ENCODE measurements at places on chromosomes 16 and 17.

GRCh38 chr17:43784068-43784467 is 3.8 kb downstream of the CFAP97D1 start:
- DNase-seq, result peak; percentile 38

DNA sequence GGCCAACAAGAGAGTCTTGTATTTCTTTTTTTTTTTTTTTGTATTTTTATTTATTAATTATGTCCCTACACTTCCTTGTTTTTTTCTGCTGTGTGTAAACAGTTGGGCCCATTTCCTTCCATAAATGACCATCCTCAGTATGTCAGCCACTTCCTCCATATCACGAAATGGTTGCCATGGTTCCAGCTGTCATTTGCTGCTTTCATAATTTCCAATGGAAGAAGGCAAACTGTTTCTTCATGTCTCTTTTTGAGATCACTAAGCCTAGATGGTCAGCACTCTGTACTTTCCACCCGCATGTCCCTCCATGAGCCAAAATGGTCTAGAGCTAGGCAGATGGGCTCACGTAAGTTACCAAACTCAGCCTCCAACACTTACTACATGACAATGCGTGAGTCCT is 133.5 kb upstream of the FOXF1 start:
- peak; percentile 35 for DNase-seq

DNA sequence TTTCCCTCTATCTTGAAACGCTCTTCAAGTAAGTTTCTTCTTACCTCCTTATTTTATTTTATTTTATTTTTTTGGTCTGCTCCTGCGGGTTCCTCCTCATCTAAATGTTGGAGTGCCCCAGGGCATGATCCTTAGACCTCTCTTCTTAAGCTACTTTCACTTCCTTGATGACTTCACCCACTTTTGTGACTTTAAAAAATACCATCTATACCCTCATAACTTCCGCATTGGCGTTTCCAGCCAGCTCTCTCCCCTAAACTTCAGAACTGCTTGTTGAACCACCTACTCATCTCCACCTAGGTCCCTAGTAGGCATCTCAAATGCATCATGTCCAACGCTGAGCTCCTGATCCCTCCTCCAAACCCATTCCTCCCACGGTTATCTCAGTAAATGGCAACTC is 51.4 kb upstream of the NFAT5 start:
- DNase-seq, result peak; percentile 86

DNA sequence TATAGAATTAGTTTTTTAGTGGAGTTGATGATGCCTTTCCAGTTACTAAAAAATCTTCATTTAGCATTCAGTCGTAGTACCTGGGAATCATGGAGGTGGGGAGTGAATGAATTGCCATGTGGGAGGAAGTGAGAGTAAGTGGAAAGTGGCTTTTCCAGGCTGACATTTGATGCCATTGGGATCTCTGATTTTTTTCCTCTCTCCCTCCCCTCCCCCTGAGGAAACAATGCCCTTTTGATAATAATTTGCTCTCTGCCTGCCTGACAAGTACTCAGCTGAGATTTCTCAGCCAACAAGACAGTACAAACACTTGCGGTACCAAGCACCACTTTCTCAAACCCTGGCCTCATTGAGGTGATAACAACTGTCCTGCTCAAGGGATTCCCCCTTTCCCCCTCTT is 2.2 kb downstream of the UBE2Z start:
- DNase-seq, result no peak

- DNase-seq, result no peak
These were observed 124.7 kb upstream of the NOG start for GRCh38 chr17:56468840-56469239.

DNA sequence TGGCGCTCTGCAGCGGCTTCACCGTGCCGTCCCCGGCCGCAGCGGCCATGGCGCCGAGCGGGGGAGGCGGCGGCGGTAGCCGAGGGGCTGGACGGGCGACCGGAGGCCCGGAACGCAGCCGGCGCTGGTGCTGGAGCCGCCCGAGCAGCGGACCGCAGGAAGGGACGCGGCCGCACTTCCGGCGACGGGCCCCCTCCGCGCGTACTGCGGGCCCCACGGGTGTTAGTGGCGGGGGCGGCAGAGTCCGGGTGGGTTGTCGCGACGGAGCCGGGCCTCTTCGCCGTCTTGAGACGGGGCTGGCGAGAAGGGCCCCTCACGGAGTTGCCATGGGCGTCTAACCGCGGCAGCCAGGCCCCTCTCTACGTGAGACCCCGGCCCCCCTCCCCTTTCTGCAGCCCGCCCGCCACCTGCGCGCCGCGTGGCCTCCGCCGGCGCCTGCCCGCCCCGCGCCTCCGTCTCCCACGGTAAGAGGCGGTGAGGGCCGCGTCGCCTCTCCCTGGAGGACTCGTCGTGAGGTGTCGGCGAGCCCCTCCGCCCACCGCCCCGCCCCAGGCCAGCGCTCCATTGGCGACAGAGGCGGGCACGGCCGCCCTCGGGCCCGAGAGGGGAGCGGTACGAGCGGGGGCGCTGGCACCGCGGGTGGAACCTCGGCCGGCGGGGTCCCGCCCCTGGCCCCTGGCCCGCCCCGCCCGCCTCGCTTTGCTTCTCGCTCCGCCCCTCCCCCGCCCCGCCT is at the start of the genes VPS9D1 and ZNF276:
VPS9D1 (minus strand) TSS at position 86 of the 733 bp plus-strand sequence; CDS start at position 49, 37 bp downstream.
ZNF276 (plus strand) TSS at position 725 of the 733 bp plus-strand sequence. CDS start 104 bp downstream, outside the sequence.
- peak; percentile 90 for DNase-seq

DNA sequence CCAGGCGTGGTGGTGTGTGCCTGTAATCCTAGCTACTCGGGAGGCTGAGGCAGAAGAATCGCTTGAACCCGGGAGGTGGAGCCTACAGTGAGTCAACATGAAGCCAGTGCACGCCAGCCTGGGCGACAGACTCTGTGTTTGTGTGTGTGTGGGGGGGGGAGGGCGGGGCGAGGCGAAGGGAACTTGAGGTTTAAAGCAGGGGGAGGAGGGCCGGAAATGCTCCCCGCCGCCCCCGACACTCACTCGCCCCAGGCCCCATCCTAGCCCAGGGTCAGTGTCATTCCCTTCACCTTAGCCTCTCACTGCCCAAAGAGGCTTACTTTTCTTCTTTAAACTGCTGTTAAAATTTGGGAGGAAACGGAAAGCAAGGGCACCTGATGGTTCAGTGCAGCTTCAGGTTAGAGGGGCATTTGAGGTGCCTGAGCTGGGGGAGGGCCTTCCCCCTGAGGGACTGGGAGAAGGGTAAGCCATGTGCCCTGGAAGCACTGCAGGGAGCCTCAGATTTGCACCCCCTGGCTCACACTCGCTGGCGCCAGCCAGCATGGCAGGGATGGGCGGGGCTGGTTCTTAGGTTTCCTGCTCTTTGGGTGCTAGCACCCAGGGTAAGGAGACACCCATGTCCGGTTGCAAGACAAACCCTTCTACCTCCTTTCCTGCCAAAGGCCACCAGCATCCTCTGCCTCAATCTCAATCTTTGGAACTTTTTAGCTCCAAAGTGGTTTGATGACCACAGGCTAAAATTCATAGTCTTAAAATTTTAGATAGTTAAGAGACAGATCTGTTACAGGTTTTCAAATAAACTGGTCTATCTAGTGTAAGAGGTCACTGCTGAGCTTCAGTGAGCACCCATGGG is 2.2 kb upstream of the LIMD2 start:
- DNase-seq, result peak; percentile 50

DNA sequence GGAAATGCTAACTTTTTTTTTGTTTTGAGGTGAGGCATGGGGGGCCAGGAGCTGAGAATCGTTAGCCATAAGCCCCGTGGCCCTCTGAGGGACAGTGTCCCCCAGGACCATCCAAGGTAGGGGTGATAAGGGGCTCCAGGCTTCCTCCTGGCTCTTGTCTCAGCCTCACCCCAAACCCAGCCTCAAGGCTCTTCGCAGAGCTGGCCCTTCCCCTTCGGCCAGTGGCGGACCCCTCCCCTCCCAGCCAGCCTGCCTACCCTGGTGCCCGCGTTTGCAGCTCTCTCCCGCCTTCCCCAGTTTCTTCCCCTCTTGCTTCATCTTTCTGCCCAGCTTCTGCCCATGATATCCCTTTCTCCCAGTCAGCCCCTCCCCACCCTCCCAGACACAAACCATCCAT is 22.7 kb upstream of the ATP2A3 start:
- no peak for DNase-seq

- DNase-seq, result no peak
These were observed 71.6 kb upstream of the SMIM36 start for GRCh38 chr17:55582897-55583296.

DNA sequence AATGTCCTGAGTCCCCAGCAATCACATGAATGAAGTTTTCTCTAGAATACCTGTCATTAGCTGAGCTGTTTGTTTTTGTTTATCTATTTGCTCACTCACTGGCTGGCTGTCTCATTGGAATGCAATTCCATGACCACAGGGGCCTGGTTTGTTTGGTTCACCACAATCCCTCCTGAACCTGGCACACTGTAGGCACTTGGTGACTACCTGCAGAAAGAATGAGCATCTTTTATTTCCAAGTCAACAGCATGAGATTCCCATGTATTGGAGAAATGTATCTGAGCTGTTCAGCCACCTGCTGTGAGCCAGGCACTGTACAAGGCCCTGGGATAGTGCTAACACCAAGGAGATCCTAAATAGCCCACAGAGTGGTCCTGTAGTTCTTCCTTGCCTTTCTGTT is 345.1 kb downstream of the XYLT1 start:
- DNase-seq, result no peak

DNA sequence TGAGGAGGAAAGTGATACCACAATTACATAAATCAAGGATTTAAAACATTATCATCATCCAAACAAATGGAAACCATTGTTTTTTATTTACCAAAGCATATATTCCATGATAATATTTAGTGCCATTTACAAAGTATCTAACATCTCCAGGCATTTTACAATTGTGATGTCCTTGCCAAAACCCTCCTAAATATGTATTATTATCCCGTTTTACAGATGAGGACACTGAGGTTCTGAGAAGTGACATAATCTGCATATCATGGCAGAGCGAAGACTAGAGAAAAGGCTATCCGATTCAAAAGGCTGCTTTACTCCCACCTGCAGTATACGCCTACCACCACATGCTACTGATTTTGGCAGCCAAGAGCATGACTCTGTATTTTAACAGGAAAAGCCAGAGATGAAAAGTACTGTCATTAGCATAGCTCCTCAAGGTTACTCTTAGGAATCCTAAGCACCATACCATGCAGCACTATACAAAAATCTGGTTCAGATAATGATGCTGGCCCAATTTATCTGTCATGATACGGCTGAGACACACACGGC is 301.4 kb downstream of the CA10 start:
- no peak for DNase-seq

GRCh38 chr17:49596613-49597244 is 21.1 kb downstream of the NXPH3 start:
- no peak for DNase-seq

GRCh38 chr17:81398176-81398831 is 3.0 kb downstream of the BAHCC1 start:
- DNase-seq, result no peak

DNA sequence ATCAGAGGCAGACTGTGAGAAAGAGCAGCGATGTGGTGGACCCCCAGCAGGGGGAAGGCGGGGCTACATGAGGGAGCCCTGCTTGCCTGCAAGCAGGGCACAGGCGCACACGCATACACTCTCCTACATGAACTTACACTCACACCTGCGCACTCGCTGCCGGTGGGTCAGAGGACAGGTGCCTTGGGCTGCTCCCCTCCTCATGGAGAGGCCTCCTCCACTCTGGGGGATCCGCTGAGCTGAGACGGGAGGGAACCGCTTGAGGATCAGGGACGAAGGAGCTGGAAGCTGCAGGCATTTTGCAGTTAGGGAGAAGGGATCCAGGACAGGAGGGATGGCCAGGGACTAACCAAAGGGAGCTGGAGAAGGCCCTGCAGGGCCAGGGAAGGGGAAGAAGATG is 14.2 kb downstream of the OSBPL7 start:
- DNase-seq, result no peak

- DNase-seq, result no peak
These were observed 199.1 kb upstream of the GOT2 start for GRCh38 chr16:58933186-58933585.

DNA sequence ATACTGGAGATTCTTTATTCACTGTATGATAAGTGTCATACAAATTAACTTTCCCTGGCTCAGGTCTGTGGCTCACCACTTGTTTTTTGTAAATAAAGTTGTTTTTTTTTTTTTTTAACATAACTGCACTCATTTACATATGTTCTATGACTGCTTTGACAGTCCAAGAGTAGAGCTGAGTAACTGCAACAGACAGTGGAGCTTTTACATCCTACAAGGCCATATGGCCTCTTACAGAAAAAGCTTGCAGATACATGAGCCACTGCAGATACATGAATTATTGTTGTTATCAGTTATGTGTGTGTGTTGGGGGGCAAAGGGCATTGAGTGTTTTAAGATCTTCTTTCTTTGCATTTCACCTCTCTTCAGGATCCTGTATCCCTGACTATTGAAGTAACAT is 311.7 kb downstream of the BCAS3 start:
- no peak for DNase-seq

- DNase-seq, result no peak
These were observed 73.7 kb downstream of the TNRC6C start for GRCh38 chr17:78032166-78032565.

DNA sequence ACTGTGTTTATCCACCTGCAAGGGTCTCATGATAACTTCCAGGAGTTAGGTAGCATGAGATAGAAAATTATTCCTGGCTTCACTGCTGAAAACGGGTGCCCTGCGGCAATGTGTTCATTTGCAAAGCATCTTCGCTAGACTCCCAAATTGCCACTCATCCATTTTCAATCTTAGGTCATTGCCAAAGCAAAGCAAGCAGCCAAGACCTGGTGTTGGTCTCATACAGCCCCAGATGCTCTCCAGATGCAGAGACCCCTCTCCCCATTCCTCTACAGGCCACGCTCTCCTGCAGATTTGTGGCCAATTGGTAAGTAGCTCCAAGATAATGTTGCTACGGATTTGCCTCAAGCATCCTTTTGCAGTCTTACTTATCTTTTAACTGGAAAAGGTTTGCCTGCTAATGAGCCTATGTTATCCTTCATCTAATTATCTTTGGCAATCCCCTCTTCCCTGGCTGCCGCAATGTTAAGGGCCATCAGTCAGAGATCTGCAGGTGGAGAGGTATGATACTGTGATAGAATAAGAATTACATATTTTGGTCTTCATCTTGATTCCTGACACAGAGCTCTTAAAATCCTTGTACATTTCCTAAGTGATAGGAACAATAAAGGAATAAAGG is 222.0 kb downstream of the SLC39A11 start:
- no peak for DNase-seq

- DNase-seq, result peak; percentile 86
These were observed 3.6 kb downstream of the CORO1A start for GRCh38 chr16:30186782-30187555.
